A549 (cell line): ENCODE measurements at places on chromosomes 4 and X. TPM values are rescaled to one million over a fixed set of nuclear protein-coding genes. Genes with fewer than 3 reads are reported as not detected.

DNA sequence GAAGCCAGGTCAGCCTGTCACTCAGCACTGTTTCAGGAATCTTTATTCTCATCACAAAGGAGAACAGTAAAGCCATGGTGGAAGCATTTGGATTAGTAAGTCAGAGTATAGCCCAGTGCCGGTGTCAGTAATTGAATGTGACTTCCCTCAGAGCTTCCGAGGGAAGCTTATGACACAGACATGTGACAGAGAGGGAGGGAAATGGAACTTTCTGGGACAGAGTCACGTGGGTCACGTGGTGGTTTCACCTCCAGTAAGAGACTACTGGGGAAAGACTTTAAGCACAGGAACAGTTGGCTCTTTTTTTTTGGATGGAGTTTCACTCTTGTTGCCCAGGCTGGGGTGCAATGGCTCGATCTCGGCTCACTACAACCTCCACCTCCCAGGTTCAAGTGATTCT, 53.3 kb upstream of the CCDC160 start:
- DNase-seq: no peak

DNA sequence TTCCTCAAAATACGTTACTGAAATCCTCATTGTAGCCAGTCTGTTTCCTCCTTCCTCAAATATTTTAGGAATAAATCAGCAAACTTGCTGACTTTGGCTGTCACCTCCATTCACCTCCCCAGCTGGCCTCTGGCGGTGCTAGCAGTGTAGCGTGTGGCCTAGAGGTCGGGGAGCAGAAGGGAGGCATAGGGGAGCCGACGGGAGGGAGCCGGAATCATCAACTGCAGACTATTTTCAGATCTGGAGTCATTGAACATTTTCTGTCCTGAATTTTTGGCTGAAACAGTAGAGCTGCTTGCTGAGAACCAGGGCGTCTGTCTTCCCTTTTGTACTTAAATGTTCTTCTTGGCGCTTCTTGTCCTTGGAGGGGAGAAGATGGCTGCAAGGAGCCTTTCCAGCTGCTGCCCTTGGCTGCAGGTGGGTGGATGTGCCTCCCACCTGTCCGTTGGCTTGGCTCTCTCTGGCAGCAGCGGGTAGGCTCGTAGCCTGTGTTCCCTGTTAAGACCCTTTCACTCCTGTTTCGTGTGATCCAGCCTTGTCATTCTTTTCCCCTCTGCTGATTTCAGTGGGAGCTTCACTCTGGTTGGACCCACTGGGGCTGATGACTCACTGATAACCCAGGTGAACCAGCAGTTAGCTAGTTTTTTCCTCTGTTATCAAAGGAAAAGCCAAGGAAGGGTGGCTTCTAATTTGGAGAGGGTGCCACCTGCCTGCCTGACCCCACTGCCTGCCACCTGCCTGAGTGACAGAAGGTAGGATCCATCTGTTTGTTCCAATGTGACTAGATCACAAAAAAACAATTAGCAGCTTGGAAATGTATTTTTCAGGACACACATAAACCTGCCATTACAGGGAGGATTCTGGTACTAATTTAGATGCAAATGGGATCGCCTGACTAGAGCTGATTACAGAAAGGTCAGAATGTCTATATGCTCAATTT, 135.9 kb downstream of the GATB start:
- no peak for DNase-seq

DNA sequence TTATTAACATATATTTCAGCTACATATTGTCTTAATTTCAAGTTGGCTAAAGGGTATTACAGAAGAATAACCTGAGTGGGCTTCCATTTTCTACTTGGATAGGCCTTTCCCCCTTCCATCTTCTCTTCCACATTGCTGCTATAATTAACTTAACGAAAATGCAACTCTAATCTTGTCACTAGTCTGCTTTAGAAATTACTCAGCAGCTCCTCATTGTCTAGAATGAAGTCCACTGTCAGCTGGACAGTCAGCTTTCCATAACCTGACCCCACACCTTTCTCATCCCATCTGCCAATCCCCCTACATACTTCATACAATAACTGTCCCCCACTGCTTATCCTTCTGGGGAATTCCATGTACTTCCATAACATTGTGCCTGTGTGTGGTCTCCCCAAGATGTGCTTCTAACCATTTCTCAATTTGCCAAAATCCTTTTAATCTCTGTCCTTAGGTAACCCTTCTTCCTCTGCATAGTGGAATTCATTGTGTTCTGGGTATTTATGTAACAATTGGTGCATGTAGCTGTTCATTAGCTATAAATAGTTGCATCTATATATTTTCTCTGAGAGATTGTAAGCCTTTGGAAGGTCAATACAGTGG, 4.8 kb downstream of the MND1 start:
- DNase-seq: no peak

WAS gene
- 0.21 to 0.44 TPM (median 0.29 TPM) in 3 replicates for polyA plus RNA-seq

- no peak for DNase-seq
Measured at GRCh38 chr4:33422656-33423055, 2702.5 kb downstream of the PCDH7 start.

MAGEA6 gene
- 10.2 to 11.3 TPM (median 10.9 TPM) in 3 replicates for polyA plus RNA-seq

GAGE12H gene
- polyA plus RNA-seq: not detected in 3 replicates

DNA sequence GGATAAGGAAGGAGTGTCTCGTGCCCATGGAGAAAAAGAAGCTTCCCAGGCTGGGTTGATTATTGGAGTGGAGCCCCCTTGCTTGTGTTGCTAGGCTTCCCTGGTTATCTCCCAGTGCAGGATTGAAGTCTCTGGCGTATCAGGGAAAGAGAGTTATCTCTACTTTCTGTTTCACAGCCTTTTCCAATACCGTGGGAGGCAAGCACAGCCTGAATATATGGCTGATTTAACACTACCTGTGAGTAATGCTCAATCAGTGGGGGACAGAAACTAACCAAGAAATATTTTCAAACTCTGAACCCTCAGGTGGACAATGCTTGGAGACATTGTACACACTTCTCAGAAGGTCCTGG, 65.2 kb downstream of the SERPINA7 start:
- DNase-seq: no peak

STARD8 gene
- 1.2 to 1.7 TPM (median 1.5 TPM) in 3 replicates for polyA plus RNA-seq

F8A3 gene
- 1.4 to 1.9 TPM (median 1.7 TPM) in 3 replicates for polyA plus RNA-seq
